ENCODE measurements at places on chromosomes 7 and 10. TPM values are rescaled to one million over a fixed set of nuclear protein-coding genes. Genes with fewer than 3 reads are reported as not detected.

The CACNB2 gene
- not detected for total RNA-seq

The SRPK2 gene
- total RNA-seq, result 35.4 TPM

The GHRHR gene
- total RNA-seq, result not detected

The RADIL gene
- total RNA-seq, result 2.7 TPM

The INHBA gene
- total RNA-seq, result 0.20 TPM

The DIP2C gene
- 9.7 TPM for total RNA-seq

The SPDYE2 gene
- total RNA-seq, result not detected

The GNAI1 gene
- 32.4 TPM for total RNA-seq

The CALD1 gene
- total RNA-seq, result 135 TPM

The BZW2 gene
- 96.8 TPM for total RNA-seq

The PAPSS2 gene
- 17.3 TPM for total RNA-seq

The HYAL4 gene
- total RNA-seq, result not detected

The RET gene
- 0.52 TPM for total RNA-seq

The ATP6V0E2 gene
- total RNA-seq, result 65.9 TPM

The H2BK1 gene
- not detected for total RNA-seq

The PAX4 gene
- total RNA-seq, result not detected

Measured in A549 treated with Mapracorat at 1 μM for 4 hours (cell line).